ENCODE measurements at places on chromosomes 7 and 10.

- no peak for DNase-seq
Measured at GRCh38 chr7:80459776-80460510, 51.9 kb downstream of the GNAT3 start.

- DNase-seq = no peak
Measured at GRCh38 chr7:151374139-151374538, 32.5 kb downstream of the NUB1 start.

DNA sequence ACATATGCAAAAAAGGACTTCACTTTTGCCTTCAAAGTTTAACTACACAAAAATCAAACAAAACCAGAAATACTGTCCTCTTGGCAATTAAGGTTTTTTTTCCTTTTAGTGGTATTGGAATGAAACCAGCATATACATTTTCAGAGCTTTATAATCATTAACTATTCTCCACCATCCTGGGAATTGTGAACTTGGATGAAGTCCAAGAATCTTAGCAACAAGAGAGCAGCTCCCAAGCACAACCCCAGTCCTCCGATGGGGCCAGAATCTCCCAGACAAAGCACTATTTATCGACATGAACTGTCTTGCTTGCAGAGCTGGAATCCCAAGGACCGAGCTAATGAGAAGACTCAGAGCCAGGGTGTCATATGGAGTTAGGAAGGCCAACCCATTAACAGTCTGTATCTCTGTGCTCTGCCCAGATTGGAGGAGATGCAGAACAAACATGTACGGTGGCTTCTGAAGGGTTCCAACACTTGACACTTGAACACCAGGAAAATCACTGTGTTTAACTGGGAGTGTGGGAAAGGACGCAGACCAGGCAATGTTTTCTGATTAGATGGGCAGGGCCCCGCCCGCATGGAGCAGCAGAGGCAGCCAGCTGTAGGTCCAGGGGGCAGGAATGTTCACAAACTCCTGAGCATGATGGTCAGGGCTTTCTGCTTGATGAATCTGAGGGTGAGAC is 35.5 kb downstream of the PPP1R3C start:
- peak; percentile 24 for DNase-seq

DNA sequence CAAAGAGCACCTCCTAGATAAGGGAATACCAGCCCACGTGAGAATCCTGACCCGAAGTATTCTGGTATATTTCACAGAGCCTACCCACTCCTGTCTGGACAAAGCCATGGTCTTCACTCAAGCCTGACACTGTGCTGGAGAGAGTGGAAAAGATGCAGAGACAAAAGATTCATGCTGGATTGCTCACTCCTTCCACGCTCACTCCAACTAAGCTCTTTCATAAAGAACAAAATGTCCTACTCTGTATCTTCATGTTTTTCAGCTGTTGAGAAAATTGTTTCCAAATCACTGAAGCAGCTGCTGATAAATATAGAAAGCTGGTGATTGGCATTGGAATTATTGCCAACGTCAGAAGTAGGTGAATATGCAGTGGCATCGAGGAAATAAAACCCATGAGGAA is 106.0 kb downstream of the ABLIM1 start:
- DNase-seq = no peak

- DNase-seq = no peak
Measured at GRCh38 chr7:141648276-141649114, 53.5 kb downstream of the DENND11 start.

DNA sequence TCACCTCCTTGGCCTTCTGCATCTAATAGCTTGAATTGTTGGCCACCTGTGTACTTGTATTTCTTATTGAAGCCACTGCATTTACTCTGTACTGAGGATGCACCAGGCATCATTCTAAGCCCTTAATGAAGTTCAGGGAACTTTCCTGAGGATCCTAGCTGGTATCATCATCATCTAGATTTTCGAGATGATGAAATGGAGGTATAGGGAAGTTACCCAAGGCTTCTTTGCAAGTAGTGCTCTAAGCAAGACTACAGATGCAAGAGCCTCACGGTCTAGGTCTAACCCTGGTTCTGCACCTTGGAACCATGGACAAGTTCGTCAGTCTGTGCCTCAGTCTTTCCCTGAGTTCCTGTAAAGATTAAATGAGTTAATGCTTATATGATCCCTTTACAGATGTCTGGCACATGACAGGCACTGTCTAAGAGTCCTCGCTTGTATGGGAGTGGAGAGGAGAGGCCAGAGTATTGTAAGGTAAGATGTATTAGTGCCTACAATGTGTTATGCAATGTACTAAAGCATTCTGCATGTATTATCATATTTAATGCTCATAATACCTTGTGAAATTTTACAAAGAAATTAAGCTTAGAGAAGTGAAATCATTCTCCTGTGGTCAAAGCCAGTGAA is 145.1 kb downstream of the KCNMA1 start:
- no peak for DNase-seq

- DNase-seq = no peak
Measured at GRCh38 chr10:62098278-62099121, 170.1 kb downstream of the RTKN2 start.

GRCh38 chr7:105835441-105835840 is 41.0 kb downstream of the ATXN7L1 start:
- no peak for DNase-seq

DNA sequence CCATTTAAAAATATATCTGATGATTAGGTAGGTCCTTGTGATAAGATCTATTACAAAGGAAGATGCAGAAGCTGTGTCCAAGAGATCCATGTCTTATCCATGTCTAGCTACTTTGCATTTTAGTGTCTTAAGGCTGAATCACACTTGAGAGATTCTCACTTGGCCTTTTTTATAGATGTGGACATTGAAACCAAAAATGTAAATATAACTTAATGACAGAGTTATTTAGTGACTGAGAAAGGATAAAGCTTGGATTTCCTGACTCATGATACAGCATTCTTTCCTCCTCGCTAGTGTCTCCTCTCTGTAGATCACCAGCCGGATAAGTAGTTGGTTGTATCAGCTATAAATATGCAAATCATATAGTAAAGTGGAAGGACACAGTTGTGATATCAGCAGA is 23.3 kb downstream of the INHBA start:
- DNase-seq = no peak

- no peak for DNase-seq
Measured at GRCh38 chr10:5424751-5425150, 12.4 kb downstream of the NET1 start.

- no peak for DNase-seq
Measured at GRCh38 chr10:1661416-1661815, 75.9 kb downstream of the ADARB2 start.

DNA sequence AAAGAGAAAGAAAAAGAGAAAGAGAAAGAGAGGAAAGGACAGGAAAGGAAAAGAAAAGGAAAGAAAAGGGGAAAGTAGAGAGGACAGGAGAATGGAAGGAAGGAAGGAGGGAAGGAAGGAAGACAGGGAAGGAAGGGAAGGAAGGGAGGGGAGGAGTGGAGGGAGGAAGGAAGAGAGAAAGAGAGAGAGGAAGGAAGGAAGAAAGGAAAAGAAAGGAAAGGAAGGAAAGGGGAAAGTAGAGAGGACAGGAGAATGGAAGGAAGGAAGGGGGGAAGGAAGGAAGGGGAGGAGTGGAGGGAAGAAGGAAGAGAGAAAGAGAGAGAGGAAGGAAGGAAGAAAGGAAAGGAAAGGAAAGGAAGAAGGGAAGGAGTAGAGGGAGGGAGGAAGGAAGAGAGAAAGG is 96.4 kb upstream of the APBB1IP start:
- DNase-seq = no peak

- no peak for DNase-seq
Measured at GRCh38 chr10:106636766-106637491, 527.6 kb downstream of the SORCS1 start.

GRCh38 chr7:139783647-139784385 is 6.0 kb upstream of the HIPK2 start:
- no peak for DNase-seq

- no peak for DNase-seq
Measured at GRCh38 chr10:102066399-102067088, 1.4 kb downstream of the HPS6 start.

GRCh38 chr10:29947701-29948060 is 111.7 kb downstream of the JCAD start:
- no peak for DNase-seq

GRCh38 chr10:11159543-11160215 is 142.0 kb downstream of the CELF2 start:
- peak; percentile 50 for DNase-seq

DNA sequence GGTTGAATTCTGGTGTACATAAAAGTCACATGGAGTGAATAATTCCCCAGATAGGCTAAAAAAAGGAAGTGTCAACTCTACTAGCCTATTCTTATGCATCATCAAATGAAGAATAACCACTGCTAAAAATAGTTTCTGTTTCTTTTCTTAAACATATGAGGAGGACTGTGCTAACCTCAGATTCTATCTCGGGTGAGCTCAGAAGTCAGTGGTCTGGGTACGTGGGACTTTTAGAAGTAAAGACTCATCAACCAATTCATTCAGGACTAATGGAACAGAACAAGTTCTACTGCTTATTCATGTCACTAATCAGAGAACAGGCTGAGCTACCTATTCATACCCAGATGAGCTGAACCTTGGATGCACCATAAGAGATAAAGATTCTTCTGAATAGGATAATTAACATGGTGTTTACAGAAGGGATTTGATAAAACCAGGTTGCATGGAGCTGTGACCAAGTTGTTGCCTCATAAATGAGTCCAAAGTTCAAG is 9.5 kb upstream of the ASAH2 start:
- no peak for DNase-seq

DNA sequence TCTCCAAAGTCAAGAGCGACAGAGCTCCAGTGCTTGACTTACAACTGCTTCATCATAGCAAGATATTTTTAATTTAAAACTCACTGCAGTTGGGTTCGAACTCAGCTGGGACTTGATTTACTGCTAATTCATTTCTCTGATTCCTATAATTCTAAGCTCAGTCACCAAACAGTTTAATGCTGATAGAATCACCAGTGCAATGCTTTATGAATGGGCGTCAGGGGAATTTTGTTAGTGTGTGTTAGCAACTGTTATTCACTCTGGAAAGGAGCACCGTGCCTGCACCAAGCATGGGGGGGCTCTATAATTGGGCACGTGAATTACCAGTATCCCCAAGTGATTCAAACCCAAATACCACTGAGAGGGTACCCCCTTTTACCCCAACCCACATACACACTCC is 10.4 kb downstream of the PLXNA4 start:
- DNase-seq = no peak

DNA sequence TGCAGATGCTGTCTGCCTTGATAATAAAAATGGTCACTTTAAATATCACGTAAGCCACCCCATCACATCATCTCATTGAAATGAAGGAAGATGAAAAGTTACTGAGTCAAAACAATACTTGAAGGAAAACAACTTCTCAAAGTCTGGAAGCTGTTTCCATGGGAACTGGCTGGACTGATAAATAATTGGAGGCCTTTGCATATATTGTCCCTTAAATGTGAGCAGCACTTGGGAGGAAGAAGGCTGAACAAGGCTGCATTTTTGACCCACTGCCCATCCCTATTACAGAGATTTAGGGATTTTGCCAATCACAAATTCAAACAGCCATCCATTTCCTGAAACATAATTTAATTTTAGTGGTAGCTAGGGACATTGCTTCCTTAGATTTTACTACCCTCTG is 18.2 kb upstream of the MAGI2 start:
- no peak for DNase-seq

DNA sequence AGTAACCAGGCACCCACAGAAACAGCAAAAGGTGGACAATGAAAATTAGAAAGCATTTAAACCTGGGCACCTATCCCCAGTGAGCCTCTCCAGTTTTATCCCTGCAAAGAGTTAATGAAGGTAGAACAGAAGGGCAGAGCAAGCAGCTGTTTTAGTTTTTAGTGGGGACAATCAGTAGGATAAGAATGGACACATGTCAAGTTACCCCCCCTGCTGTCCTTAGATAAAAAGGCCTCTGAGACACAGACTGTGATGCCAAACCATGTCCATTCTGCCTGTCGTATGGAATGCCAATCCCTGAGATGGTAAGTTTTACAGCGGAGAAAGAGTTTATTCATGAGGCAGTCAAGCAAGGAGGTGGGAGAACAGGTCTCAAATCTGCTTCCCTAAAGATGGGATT is 162.6 kb upstream of the AGR3 start:
- no peak for DNase-seq

- no peak for DNase-seq
Measured at GRCh38 chr10:75472685-75473084, 41.3 kb downstream of the LRMDA start.

GRCh38 chr10:21753497-21754270 is 219.7 kb downstream of the MLLT10 start:
- DNase-seq = no peak

DNA sequence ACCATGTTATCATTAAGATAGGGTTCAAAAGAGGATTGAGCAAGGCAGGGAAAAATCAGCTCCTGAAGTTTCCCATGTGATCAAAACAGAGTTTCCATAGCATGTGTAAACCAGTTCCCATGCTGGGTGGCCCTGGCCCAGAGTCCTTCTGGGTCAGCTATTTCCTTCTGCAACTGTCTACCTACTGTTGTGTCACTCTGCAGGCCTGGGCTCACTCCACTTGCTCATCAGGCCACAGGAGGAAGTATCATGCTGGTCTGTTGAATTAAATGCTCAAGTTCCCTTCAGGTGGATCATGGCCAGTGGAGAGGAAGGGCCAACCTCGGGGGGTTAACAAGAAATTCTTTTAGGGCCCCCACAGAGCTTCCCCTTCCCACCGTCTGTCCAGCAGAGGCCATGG is 104.7 kb downstream of the GFRA1 start:
- DNase-seq = no peak

DNA sequence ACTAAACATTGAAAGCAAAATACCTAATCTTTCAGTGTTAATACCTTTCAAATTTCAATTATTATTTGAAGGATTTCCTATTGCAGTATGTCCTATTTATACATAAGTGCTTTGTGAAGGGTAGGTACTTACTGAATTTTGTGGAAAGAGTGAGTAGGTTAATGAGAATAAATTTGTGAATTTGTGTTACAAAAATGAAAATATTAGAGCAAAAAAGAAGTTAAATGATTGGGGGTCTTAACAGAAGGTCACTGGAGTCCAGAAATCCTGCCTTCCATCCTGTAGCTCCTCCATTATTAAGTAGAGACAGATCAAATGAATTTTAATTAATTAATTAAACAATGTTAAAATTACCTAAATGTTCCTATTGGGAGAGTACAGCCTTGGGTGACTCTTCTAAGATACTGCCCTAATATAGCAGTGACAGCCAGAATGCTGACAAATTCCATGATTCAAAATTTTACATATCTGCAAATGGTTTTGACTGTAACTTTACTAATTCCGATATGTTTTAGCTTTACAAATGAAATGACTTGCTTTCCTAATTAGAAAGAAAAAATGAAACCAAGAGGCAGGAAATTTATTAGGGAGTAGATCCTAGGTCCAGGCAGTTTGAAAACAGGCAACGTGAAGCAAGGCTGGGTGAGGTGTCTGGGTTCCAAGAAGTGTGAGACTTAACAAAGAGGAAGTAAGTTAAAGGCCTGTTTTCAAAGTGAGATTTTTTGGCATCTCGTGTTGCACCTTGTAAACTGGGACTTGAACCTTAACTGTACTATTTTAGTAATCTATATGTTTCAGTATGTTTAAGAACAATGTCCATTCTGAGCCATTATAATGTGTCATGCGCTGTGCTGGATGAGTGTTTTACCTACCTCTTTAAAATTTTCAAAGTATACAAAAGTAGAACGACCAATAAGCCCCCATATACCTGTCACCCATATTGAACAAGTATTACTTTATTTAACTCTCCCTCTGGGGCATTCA is 1.5 kb downstream of the PIK3CG start:
- no peak for DNase-seq

All from hippocampal formation (tissue), 2 donors.